ENCODE measurements at places on chromosomes 6 and 20.

GRCh38 chr6:166440106-166440505, 57.4 kb upstream of the MPC1 start:
- no peak for DNase-seq

- no peak for DNase-seq
Observed at GRCh38 chr6:167504385-167504961, 179.6 kb downstream of the TTLL2 start.

DNA sequence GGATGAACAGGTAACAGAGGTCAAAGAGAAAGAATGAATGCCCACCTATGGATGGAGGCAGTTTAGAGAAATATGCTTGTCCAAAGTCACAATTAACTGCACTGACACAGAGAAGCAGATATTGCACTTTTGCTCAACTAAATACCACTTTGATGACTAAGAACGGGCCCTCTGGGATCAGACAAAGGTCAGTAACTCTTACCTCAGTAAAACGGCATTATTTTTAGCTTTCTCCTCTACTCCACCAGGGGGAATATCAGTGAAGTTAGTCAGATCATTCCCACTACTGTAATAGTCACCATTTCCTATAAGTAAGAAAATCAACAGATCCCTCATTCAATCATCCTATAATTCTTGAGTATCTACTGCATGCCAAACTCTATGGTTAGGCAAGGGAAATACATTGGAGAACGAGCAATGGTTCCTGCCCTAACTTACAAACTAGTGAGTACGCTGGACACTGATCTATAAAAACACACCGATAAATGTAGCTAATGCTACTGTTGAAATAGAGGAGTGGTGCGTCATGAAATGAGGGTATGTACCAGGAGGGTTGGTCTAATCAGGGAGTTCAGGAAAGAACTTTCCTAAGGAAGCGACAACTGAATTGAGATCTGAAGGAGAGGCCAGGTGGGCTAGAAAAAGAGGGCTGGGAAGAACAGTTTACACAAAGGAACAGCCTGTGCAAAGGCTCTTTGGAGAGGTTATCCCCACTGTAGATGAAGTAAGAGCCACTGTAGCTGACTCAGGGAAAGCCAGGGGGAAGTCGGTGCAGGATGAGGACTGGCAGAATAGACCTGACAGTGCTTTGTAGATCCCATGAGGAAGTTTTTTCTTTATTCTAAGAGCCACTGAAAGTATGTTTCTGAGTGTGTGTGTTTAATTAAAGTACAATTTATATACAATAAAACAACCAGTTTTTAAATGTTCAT, 9.2 kb downstream of the ECI2 start:
- peak; percentile 76 for DNase-seq

GRCh38 chr6:147870506-147871110, 362.1 kb downstream of the SAMD5 start:
- DNase-seq, result no peak

- DNase-seq, result peak; percentile 8
Observed at GRCh38 chr20:56249244-56249955, 868 bp downstream of the MC3R start.

DNA sequence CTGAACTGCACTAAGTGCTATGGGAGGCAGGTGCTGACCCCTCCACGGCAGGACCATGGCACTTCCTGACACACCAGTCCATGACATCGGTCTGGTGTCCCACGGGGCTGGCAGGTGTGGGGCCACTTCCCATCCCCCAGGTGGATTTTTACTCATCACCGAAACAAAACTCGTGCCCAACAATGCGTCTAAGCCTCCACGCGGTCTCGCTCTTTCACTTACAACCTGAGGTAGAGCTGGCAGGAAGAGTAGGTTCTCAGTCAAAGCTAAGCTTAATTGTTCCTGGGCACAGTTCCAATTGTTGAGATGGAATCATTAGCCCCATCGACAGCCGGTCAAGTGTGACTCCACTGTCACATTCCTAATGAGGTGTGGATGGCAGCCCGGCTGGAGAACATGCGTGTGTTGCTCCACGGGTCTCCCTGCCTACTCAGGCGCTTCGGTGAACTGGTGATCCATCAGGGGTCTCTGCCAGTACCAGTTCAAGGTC, 125.7 kb downstream of the SLC23A2 start:
- DNase-seq, result no peak

GRCh38 chr20:54250691-54251090, 42.8 kb downstream of the PFDN4 start:
- DNase-seq, result peak; percentile 14

All from epithelial cell of esophagus (primary cell).